ENCODE measurements at places on chromosomes 4 and X. TPM values are rescaled to one million over a fixed set of nuclear protein-coding genes. Genes with fewer than 3 reads are reported as not detected.
A peak's percentile ranks its signal among the peaks of the same experiment; 100 is the strongest.

ADRA2C gene
- under 0.01 TPM for total RNA-seq

GRCh38 chr4:73683033-73683432, 57.3 kb upstream of the CXCL8 start:
- DNase-seq, result peak; percentile 94

DNA sequence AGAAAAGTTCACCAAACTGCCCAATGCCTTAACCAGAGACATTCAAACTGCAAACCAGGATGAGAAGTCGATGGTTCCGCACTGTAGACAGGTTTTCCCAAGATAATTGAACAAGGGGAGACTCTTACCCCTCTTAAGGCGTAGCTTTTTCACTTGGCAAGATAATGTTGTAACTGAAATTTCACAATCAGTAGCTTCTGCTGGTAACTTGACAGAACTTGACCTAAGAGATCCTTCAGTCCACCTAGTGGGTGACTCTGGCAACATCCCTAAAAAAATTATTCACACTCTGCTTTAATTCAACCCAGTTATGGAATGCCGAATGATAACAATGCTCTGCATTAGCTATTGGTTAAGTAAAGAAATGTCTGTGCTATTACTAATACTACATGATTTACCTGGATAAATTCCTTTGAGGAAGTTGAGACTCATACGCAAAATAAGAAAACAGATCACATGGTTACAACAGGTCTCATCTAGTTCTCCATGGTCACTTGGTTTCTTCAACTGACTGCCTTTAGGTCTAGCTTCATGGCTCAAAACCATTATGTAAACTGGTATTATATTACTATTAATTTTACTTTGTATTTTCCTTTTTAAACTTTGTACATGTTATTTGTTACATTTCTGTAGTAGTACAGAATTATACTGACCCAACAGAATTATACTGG, 9.1 kb downstream of the ELF2 start:
- DNase-seq, result peak; percentile 100

GRCh38 chrX:127085939-127086338, 266.4 kb downstream of the PRR32 start:
- no peak for DNase-seq

DNA sequence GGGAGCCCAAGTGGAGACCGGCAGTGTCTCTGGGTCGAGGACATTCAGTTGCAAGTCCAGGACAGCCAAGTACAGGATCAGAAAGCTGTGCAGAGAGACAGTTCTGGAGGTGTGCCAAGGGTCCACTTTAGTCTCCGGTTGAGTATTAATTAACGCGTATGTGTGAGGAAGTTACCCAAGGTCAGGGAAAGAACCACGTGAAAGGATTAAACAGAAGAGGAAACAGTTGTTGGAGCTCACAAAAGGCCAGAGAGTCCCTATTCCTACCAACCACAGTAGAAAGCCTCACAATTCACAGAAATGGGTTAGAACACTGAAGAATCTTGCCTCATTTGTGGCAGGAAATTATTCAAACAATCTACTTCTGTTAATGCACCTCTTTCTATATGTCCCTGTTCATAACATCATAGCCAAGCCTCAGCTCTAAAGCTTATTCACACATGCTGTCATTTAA, 17.9 kb upstream of the NSUN7 start:
- DNase-seq, result no peak

- DNase-seq, result no peak
Observed at GRCh38 chrX:111850975-111851374, 25.0 kb upstream of the TRPC5OS start.

DNA sequence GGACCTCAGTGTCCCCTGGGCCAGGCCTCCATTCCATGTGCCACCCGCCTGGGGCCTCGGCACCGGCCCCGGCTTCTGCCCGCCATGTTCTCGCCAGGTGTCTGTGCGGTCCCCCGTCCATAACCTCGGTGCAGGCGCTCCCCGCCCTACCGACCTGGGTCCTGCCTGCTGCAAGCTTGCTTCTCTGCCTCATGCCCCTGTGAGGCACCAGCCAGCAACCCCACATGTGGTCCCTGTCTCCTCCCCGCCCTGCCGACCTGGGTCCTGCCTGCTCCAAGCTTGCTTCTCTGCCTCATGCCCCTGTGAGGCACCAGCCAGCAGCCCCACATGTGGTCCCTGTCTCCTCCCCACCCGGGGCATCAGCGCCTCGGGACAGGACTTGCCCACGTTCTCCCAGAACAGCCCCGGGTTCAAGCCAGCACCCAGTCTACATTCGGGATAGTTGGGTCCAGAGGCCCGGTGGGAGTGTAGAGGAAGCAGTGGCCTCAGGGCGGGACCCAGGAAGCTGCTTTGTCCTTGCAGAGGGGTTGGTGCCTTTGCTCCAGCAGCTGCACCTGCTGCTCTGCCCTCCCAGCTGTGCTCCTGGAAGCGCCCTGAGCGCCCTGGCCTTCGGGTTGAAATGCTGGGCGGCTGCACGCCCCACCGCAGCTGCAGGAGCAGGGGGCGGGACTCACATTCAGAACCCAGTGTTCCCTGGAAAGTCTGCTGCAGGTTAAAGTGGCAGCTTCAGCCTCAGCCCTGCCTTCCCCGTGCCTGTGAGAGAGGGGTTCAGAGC, 20.1 kb upstream of the UVSSA start:
- no peak for DNase-seq

GRCh38 chr4:12270546-12270945, 841.9 kb upstream of the HS3ST1 start:
- DNase-seq, result peak; percentile 3

GRCh38 chrX:54639018-54639345, 109.0 kb downstream of the GNL3L start:
- DNase-seq, result no peak

SLC6A8 gene
- total RNA-seq, result 42.4 TPM
